AG08395 (cell line): ENCODE measurements at places on chromosomes 4 and X.

DNA sequence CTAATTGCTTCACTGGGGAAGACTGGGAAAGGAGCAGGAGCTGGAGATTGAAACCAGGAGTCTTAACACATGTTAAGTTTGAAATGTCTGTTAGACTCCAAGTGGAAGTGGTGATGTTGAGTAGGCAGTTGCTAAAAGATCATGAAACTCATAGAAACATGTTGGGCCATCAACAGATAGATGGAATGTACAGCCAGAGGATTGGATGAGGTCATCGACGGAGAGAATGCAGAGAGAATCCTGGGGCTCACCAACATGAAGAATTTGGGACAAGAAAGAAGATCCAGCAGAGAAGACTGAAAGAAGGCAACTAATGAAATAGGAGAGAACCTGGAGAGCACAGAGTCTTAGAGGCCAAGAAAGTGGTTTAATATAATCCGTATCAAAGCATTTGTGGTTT is 19.4 kb upstream of the TSPAN5 start:
- DNase-seq: no peak

- no peak for DNase-seq
These were observed 646.5 kb upstream of the ACTRT1 start for GRCh38 chrX:128698573-128699181.

- no peak for DNase-seq
These were observed 549.5 kb upstream of the SMIM31 start for GRCh38 chr4:164204434-164204833.

DNA sequence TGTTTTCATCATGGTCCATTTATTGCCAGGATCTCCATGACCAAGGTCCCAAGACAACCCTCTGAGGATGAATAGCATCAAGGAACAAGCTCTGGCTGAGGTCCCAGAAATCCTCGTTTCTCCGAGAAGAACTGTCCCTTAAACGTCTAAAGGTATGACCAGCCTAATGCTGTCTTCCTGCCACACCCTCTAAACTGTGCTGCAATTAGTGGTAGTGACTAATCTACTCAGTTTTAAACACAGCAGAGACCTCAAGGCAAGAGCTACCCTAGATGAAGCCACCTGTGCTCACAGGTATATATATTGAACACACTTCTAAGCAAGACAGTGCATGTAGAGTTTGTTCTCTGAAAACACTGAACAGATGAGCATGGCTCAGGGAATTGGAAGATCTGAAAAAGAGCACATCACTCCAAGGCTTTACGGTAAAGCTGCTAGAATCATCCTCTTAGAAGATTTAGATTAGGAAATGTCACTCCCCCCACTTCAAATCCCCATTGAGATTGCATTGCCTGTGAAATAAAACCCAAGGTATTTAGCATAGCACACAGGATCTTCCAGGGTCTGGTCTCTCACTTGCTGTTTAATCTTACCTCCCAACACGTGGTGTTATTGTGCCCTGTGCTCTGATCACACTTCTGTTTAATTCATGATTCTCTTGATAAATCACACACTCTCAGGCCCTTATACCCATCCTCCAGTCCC is 173.9 kb upstream of the VCX3A start:
- DNase-seq: no peak

GRCh38 chr4:65021149-65021548 is 611.9 kb upstream of the TECRL start:
- no peak for DNase-seq

DNA sequence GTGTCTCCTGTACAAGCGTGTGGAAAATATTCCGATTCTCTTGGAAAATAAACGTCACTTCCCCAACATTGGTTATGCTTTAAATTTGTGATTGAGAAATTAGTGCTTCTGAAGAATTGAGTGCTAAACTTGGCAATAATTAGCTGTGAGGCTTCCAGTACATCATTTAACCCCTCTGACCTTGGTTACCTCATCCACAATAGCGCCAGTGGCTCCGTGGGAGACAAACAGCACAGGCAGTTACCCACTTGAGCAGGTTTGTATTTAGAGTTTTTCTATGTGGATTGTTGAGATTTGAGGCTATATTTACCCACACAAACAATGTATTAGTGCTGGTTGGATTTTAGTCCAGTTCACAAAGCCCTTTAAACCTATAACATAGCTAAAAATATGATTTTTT is 476.5 kb downstream of the NKX6-1 start:
- no peak for DNase-seq
